ENCODE measurements at places on chromosomes 16 and 17. TPM values are rescaled to one million over a fixed set of nuclear protein-coding genes. Genes with fewer than 3 reads are reported as not detected.

Gene PLA2G15
- total RNA-seq = 56.6 TPM

- no peak for DNase-seq
Measured at GRCh38 chr16:2331931-2332267, 8.6 kb downstream of the ABCA3 start.

GRCh38 chr16:31347445-31347844 lies 7.5 kb upstream of the ITGAX start:
- DNase-seq = no peak

- peak; percentile 89 for DNase-seq
Measured at GRCh38 chr17:3892095-3892998, 506 bp downstream of the CAMKK1 start.

Gene NHERF1
- 21.6 TPM for total RNA-seq

GRCh38 chr16:89442588-89442987 lies 47.8 kb downstream of the ANKRD11 start:
- DNase-seq = no peak

DNA sequence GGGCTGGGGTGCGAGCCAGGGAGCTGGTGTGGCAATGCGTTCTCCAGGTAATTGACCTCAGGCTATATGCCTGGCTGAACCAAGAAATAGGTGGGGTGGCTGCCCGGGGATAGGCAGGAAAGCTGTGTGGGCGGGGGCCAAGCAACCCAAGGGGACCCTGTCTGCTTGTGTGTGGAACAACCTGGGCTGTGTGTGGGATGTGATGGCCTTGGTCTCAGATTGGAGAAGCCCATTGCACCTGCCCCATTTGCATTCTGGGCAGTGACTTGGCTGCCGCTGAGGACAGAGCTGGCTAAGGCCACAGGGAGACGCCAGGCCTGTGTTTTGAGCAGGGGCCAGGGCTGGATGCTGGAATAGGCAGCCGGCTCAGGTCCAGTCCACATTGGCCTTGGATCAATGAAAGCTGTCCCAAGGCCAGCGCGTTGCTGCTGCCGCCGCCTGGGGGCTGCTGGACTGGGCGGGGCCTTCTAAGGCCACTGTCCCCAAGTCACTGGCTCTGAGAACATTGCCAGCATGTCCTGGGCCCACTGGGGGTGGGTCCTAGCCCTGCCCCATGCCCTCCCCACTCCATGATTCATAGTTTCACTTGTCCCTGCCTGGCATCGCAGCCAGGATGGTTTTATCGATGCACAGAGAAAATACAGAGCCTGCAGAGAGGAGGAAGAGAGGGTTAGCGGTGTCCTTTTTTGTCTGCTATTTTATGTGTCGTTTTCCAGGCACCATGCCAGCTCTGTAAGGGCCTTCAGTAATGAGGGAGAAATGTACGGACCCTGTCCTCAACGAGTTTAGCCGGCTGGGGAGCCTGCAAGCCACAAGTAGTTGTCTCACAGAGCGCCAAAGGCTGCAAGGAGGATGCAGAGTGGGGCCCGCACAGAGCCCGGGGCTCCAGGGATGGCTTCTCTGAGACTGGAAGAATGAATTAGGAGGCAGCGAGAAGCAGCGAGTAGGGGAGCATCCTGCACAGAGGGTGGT lies 43.9 kb downstream of the NKD1 start:
- DNase-seq = peak; percentile 76

DNA sequence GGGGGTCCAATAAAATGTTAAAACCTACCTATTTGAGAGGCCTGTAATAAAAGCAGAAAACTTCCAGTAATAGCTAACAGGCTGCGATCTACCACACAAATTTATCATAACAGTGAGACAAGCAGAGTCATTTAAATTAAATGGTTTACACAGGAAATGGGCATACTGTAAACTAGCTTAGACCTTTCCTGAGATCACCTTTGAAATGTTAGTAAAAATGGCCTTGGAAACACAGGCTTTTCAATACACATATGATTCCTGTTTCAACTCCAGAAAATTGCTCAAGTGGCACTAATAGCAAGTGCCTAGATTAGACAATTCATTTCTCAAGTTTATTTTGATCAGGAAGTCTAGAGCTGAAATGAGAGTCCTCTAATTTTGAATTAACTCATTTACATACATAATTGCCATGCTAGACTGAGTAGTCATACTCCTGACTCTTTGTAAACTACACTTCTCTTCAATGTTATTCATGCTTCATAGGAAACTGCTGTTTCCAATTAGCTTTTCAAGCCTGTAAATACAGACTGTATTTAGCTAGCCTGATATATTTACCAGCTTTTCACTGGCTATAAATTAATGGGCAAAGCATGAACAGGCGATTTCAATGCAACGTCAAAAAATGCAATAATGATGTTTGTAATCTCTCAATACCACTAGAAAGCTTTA lies 43.3 kb downstream of the PARN start:
- DNase-seq = no peak

Gene PMP22
- 112 TPM for total RNA-seq

Gene NLRC3
- 6.1 TPM for total RNA-seq

DNA sequence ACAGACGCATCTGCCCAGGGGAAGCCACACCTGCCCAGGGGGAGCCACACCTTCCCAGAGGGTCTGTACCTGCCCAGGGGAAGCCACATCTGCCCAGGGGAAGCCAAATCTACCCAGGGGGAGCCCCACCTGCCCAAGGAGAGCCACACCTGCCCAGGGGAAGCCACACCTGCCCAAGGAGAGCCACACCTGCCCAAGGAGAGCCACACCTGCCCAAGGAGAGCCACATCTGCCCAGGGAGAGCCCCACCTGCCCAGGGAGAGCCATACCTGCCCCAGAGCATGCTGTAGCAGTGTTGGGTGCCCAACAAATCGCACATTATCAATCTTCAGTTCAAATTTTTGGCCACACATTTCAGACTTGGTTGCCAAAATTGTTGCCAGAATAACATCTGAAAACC lies 19.6 kb downstream of the NPRL3 start:
- no peak for DNase-seq

DNA sequence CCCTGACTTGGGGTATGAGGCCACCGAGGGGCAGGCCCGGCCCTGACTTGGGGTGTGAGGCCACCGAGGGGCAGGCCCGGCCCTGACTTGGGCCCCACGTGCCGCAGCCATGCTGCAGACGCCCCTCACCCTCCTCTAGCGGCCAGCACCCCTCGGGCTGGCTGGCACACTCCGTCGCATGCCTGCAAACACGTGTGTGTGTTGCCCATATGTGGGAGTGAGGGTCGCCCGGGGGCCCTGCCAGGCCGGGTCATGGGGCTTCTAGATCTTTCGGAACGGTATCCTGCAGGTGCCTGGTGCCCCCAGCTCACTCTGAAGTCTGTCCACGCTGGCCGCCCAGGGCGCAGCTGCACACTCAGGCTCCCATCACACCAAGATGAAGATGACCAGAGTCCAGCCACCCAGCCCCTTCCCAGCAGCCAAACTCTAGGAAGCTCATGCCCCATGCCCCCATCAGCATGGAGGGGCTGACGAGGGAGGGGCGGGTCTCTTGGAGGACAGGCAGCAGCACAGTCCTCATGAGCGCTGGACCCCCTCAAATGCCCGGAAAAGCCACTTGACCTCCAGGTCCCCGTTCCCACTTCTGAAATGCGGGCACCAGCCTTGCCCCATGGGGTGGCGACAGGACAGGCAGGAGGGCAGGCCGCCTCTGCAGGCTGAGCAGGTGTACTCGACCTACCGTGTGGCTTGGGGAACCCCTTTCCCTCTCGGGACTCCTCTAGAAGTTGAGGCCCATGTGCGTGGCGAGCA lies 33.8 kb downstream of the CTU2 start:
- no peak for DNase-seq

- DNase-seq = no peak
Measured at GRCh38 chr17:53570731-53571130, 252.0 kb upstream of the KIF2B start.

Measured in upper lobe of left lung (tissue), 6 donors.